Stimulated activated CD4-positive, alpha-beta T cell treated with anti-CD3 and anti-CD28 coated beads, Interleukin-1b, Interleukin-23, amount 100 ng/mL, for 1 hour (primary cell): ENCODE measurements at places on chromosomes 6 and 20.

DNA sequence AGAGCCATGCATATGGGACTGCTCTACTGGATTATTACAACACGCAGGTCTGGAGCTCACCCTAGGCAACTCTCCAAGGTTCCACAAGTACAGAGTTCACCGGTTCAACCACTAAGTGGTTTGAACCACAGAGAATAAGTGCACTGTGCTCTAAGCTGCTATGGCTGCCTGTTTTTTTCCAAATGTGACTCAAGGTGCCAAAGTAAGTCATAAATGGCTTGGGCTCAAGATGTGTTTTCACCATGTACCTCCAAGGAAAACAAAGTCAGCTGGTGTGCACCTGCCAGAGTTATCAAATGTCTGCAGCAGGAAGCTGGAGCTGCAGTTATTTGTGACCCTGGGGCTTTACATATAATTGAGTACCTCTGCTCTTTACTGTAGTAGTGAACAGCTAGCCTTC lies 76.7 kb downstream of the PREP start:
- no peak for DNase-seq

GRCh38 chr6:31621991-31622390 lies 1.5 kb downstream of the PRRC2A start:
- DNase-seq, result no peak

DNA sequence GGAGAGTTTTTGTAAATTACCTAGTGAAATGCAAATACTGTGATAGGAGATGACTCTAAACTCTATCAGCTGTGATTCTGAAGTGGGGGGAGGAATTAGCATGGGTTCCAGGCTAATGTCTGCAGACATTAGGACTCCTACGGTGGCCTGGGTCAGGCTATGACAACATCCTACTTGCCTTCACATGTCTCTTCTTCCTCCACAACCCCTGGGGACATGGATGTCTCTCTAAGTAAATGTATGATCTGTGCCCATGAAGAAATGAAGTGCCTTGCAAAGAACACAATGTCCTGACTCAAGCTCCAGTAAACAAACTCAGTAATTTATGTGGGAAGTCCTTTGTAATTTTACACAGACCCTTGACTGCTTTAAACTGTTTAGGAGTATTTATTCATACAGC lies 165.8 kb upstream of the EEF1E1 start:
- no peak for DNase-seq

- no peak for DNase-seq
Measured at GRCh38 chr6:144481527-144481926, 196.4 kb downstream of the UTRN start.

DNA sequence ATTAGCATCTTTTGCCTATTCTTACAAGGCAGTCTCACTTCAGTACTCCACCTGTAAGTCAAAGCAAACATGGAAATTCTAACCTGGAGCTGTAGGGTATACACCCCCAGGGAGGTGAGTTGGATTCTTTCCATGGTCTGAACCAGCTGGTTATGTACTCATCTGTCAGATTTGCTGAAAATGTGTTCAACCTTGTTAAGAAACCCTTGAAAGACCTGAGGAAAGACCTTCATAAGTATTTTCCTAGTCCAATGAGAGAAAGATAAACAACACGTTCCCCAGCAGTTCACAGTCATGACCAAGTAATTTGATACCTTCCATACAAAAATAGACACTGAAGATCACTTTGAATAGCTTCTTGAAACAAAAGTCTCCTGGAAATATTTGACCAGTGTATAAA lies 42.5 kb downstream of the ID4 start:
- DNase-seq, result no peak

GRCh38 chr6:35021004-35021403 lies 120.1 kb downstream of the TCP11 start:
- no peak for DNase-seq

- no peak for DNase-seq
Measured at GRCh38 chr6:13285705-13286104, 42.6 kb downstream of the TBC1D7 start.

GRCh38 chr20:58783511-58784011 lies 67.1 kb downstream of the GNAS-AS1 start:
- DNase-seq, result no peak

DNA sequence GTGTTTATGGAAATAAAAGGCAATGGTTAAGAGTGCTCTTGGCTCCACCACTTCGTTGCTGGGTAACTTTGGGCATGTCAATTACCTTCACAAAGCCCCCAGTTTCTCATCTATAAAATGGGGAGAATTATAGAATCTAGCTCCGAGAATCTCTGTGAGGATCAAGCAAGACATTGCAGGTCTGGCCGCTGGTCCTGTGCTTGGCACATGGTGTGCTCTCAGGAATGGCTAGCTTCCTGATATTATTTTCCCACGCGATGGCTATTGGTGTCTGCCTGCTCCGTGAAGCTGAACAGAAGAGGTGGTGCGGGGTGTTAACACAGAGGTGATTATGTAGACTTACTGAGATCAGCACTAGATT lies 57.0 kb downstream of the NOX3 start:
- no peak for DNase-seq

GRCh38 chr6:163180874-163181541 lies 233.5 kb upstream of the QKI start:
- DNase-seq, result no peak

- DNase-seq, result no peak
Measured at GRCh38 chr6:147909640-147910039, 401.1 kb downstream of the SAMD5 start.

DNA sequence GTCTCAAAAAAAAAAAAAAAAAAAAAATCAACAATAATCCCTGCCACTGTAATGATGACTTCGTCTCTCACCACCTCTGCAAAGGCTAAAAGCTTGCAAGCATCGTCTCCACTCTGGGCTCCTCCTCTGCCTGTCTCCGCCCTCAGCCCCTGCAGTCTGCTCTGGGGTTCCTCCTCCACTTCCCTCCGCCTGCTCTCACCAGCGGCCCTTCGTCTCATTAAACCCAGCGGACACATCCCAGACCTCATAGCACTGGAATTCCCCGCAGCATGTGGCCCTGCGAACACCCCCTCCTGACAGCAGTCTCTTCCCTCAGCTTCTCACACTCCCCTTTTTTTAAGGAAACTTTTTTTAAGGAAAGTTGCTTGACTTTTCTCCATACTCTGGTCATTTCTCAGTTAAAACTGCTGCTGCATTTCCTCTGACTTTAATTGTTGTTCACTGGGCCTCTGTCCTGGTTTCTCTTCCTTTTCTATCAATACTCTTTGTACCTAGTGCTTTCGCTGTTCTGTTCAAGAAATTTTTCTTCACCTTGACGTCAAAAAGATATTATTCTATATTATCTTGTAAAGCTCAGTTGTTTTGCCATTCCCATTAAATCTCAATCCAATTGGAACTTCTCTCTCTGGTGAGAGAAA lies 70.9 kb upstream of the PLEKHG1 start:
- DNase-seq, result no peak

- DNase-seq, result no peak
Measured at GRCh38 chr6:45655745-45656476, 278.2 kb upstream of the SUPT3H start.

GRCh38 chr6:87257046-87257445 lies 65.3 kb upstream of the SMIM8 start:
- no peak for DNase-seq

- DNase-seq, result no peak
Measured at GRCh38 chr6:151494235-151494935, 568 bp downstream of the CCDC170 start.

DNA sequence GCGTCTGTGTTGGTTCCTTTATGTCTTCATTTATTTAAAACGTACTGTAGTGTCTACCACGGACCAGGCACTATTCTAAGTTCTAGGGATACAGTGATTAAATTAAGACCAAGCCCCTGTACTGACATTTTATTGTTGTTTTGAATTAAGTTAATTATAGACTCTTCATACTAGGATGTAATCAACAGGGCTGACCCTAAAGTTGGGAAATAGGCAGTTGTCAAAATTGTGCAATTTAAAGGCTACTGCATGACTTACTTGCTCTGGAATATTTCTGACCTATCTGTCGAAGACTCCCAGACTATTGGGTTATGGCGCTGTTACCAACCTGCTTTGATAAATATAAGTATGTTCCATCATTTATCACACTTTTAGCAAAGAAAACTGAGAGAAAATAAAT lies 6.7 kb downstream of the MYO6 start:
- DNase-seq, result no peak
